Ovary (tissue), 10 donors: ENCODE measurements at places on chromosomes 7 and 10. TPM values are rescaled to one million over a fixed set of nuclear protein-coding genes. Genes with fewer than 3 reads are reported as not detected.

DNA sequence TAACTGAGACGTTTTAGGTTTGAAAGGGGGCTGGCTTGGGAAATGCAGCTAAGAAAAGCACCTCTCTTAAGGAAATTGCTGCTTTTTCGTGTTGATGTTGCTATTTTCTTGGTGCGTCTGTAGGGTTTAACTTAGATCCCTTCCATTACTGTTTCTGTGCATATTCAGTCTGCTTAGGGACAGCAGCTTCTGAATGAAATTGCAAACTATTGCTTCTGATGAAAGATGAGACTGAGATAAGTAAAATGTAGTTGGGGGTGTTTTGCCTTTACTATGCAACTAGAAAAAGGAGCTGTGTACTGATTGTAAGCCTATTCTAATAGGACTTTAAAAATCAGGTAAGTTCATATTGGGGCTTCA is 772 bp downstream of the HDAC9 start:
- H3K27ac ChIP-seq, result no peak overlapping the region
- no peaks in the 10 kb centered on the region for H3K36me3 ChIP-seq
- no peak for DNase-seq
- peak overlapping the region; percentile 42 for H3K4me3 ChIP-seq

Gene GSAP
- 4.0 TPM for polyA plus RNA-seq

DNA sequence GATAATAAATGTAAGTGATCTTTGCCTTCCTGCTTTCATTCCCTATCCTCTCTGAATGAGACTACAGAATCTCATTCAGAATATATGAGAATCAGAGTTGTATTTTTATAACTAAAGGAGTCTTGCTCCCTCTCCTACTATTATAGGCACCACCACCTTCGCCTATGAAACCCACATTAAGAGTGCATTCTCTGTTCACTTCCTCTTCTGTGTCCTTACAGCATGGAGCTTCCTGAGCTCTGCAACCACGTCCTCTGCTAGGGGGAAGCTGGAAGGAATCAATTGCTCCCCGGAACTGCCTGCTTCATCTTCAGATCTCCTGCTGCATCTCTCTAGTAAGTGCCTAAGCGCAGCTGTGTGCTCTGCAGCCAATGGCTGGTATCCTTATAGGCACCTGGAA is 820.7 kb downstream of the GRID1 start:
- no peaks in the 10 kb centered on the region for H3K36me3 ChIP-seq
- no peaks in the 10 kb centered on the region for H3K4me1 ChIP-seq
- DNase-seq, result no peak
- H3K4me3 ChIP-seq, result no peak overlapping the region
- no peaks in the 10 kb centered on the region for H3K27me3 ChIP-seq

Gene CRYGN
- polyA plus RNA-seq, result 0.24 TPM

DNA sequence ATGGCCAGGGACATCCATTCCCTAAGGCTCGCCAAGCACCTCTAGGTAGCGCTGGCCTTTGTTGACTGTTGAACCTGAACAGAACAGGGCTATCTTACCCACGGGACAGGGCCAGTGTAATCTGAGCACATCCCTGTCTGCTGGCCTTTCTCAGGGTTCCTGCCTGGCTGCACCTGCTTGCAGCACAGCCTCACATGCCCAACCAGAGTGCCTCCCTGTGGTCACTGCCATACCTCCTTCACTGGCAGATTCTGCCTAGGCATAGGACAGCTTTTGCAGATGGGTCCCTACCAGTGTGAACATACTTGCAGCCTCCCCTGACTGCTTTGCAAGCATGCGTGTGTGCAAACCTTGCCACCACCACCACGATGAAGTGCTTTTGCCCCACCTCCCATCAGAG is 15.8 kb upstream of the LIPN start:
- no peak overlapping the region for H3K27ac ChIP-seq
- H3K4me1 ChIP-seq, result no peaks in the 10 kb centered on the region
- no peak overlapping the region for H3K4me3 ChIP-seq
- DNase-seq, result no peak
- no peaks in the 10 kb centered on the region for H3K27me3 ChIP-seq
- no peaks in the 10 kb centered on the region for H3K36me3 ChIP-seq

Gene MSS51
- polyA plus RNA-seq, result 1.3 TPM

Gene ARHGEF35
- polyA plus RNA-seq, result 2.9 TPM

DNA sequence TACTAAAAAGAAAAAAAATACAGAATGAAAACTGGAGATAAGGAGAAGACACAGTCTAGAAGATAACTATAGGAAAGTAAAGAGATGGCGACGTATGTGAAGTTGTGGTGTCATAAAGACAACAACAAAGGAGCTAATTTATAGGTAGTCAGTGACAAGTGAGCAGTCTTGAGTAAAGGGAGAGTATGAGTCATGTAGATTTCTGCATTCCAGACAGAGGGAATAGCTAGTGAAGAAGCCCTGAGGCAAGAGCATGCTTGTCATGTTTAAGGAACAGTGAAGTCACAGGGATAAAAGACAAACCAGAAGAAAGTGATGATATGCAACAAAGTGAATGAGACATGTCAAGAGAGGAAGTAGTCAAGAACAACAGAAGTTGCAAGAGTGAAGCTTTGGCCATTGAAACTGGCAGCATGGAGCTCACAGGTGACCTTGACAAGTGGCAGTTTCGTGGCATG is 2.3 kb upstream of the MIOS start:
- no peaks in the 10 kb centered on the region for H3K27me3 ChIP-seq
- H3K4me1 ChIP-seq, result peaks cover 5% of the 10 kb centered on the region
- H3K36me3 ChIP-seq, result no peaks in the 10 kb centered on the region
- no peak overlapping the region for H3K27ac ChIP-seq
- H3K4me3 ChIP-seq, result no peak overlapping the region

GRCh38 chr7:6546498-6547251 is 4.6 kb downstream of the GRID2IP start:
- DNase-seq, result no peak
- no peaks in the 10 kb centered on the region for H3K36me3 ChIP-seq
- no peaks in the 10 kb centered on the region for H3K27me3 ChIP-seq
- H3K4me1 ChIP-seq, result no peaks in the 10 kb centered on the region
- H3K4me3 ChIP-seq, result no peak overlapping the region

- H3K27me3 ChIP-seq, result no peaks in the 10 kb centered on the region
- peaks cover 1% of the 10 kb centered on the region for H3K4me1 ChIP-seq
- no peak overlapping the region for H3K4me3 ChIP-seq
- H3K36me3 ChIP-seq, result no peaks in the 10 kb centered on the region
Observed at GRCh38 chr10:75858339-75858738, 426.9 kb downstream of the LRMDA start.

- H3K27ac ChIP-seq, result peak overlapping the region; percentile 65
- DNase-seq, result peak; percentile 41
- H3K4me3 ChIP-seq, result no peak overlapping the region
- peaks cover 21% of the 10 kb centered on the region for H3K4me1 ChIP-seq
- H3K36me3 ChIP-seq, result no peaks in the 10 kb centered on the region
Observed at GRCh38 chr10:3468919-3469638, 296.5 kb upstream of the PITRM1 start.
